Activated CD4-positive, alpha-beta T cell treated with anti-CD3 and anti-CD28 coated beads for 36 hours (primary cell): ENCODE measurements at places on chromosomes 13 and 19. TPM values are rescaled to one million over a fixed set of nuclear protein-coding genes. Genes with fewer than 3 reads are reported as not detected.

DNA sequence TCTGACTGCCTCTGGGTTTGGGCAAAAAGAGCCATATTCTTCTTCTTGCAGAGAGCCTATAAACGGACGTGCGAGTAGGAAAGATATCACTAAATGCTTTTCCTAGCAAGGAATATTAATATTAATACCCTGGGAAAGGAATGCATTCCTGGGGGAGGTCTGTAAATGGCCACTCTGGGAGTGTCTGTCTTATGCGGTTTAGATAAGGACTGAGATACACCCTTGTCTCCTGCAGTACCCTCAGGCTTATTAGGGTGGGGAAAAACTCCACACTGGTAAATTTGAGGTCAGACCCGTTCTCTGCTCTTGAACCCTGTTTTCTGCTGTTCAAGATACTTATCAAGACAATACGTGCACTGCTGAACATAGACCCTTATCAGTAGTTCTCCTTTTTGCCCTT is 763.8 kb downstream of the SLITRK5 start:
- H3K4me1 ChIP-seq = no peaks in the 10 kb centered on the region
- H3K27me3 ChIP-seq = no peaks in the 10 kb centered on the region
- H3K36me3 ChIP-seq = no peaks in the 10 kb centered on the region
- no peak for DNase-seq
- no peak overlapping the region for H3K27ac ChIP-seq

GRCh38 chr19:29855087-29855486 is 43.3 kb downstream of the CCNE1 start:
- H3K27me3 ChIP-seq = peaks cover 1% of the 10 kb centered on the region
- DNase-seq = no peak
- H3K27ac ChIP-seq = no peak overlapping the region
- no peaks in the 10 kb centered on the region for H3K36me3 ChIP-seq
- peaks cover 17% of the 10 kb centered on the region for H3K4me1 ChIP-seq

Gene CYP2F1
- not detected for total RNA-seq

Gene SIAH3
- total RNA-seq = 0.19 TPM

- H3K27me3 ChIP-seq = no peaks in the 10 kb centered on the region
- no peaks in the 10 kb centered on the region for H3K36me3 ChIP-seq
- H3K4me1 ChIP-seq = no peaks in the 10 kb centered on the region
- no peak overlapping the region for H3K4me3 ChIP-seq
- H3K27ac ChIP-seq = no peak overlapping the region
These were observed 880.6 kb downstream of the UQCRFS1 start for GRCh38 chr19:28332351-28332750.

Gene KANK3
- 1.1 TPM for total RNA-seq

Gene NUFIP1
- total RNA-seq = 13.6 TPM
